ENCODE measurements at places on chromosomes 13 and 19.

- no peak for DNase-seq
Measured at GRCh38 chr19:5594521-5594950, 26.8 kb upstream of the TINCR start.

GRCh38 chr13:97921176-97921816 lies 32.2 kb upstream of the IPO5 start:
- DNase-seq: no peak

DNA sequence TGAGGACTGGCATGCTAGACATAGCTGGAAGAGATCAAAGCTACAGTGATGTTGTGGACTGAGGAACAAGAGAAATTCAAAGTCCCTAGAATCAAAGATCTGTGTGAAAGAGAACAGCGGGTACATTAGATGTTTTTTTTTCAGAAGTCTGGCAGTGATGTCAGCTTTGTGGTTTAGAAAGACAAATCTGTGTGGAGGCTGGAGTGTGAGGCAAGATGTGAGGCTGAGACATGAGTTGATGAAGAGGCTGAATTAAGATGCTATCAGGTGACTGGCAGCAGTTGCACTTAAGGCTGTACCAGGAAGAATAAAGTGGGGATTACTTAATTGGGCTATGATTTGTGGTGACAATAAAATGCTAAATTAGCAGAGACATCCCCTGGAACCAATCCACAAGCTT lies 46.5 kb downstream of the DNAJC3 start:
- DNase-seq: peak; percentile 73

DNA sequence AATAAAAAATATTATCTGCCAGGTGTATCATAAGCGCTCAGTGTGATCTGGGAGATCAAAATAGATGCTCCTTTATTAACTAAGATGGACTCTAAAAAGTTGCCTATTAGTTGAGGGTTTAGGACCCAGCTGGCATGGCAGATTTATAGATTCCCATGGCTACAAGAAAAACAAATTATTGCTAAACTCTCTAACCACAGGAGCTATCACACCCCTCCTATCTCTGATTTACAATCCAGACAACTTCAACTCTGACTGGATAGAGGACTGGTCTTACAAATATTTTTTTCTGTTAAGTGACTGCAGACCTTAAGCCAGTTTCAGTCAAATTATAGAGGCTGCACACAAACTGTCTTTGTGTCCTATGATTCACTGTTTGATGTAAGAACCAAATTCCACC lies 45.4 kb upstream of the MYCBP2 start:
- no peak for DNase-seq

DNA sequence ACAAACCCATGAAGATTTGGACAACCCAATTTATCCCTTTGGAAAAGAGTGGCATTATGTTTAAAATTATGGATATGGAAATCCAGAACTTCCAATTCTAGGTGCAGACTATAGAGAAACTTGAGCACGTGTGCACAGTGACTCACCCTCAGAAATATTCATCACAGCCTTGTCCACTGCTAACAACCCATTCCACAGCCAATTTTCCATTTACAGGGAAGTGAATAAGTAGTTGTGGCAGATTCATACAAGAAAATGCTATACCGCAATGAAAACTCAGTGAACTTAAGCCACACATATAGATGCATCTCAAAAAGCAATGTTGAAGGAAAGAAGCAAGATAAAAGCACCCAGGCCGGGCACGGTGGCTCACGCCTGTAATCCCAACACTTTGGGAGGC lies 133.3 kb downstream of the USP12 start:
- no peak for DNase-seq

DNA sequence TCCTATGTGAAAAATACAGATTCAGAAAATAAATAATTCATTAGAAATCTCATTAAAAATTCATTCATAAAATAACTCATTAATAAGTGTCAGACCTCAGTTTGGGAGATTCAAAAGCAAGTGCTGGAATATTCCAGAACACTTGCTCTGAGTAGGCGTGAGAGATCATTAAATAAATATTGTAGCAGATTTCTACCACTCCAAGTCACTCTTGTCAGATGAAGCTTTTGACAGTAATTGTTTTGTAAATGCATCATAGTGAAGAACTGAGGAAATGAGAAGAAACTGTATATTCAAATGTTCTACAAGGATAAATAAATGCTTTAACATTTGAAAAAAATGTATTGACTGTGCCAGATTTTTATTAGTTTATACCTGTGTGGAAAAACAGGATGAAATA lies 1228.1 kb downstream of the SLITRK1 start:
- no peak for DNase-seq

GRCh38 chr19:17539238-17540117 lies 16.0 kb upstream of the COLGALT1 start:
- DNase-seq: peak; percentile 98
